Spleen (tissue), 13 donors: ENCODE measurements at places on chromosomes 5 and 9. TPM values are rescaled to one million over a fixed set of nuclear protein-coding genes. Genes with fewer than 3 reads are reported as not detected.
A peak's percentile ranks its signal among the peaks of the same experiment; 100 is the strongest.

- H3K4me1 ChIP-seq, result no peaks in the 10 kb centered on the region
- no peaks in the 10 kb centered on the region for H3K27me3 ChIP-seq
- H3K27ac ChIP-seq, result no peak overlapping the region
Measured at GRCh38 chr5:86570427-86571083, 47.2 kb upstream of the COX7C start.

DNA sequence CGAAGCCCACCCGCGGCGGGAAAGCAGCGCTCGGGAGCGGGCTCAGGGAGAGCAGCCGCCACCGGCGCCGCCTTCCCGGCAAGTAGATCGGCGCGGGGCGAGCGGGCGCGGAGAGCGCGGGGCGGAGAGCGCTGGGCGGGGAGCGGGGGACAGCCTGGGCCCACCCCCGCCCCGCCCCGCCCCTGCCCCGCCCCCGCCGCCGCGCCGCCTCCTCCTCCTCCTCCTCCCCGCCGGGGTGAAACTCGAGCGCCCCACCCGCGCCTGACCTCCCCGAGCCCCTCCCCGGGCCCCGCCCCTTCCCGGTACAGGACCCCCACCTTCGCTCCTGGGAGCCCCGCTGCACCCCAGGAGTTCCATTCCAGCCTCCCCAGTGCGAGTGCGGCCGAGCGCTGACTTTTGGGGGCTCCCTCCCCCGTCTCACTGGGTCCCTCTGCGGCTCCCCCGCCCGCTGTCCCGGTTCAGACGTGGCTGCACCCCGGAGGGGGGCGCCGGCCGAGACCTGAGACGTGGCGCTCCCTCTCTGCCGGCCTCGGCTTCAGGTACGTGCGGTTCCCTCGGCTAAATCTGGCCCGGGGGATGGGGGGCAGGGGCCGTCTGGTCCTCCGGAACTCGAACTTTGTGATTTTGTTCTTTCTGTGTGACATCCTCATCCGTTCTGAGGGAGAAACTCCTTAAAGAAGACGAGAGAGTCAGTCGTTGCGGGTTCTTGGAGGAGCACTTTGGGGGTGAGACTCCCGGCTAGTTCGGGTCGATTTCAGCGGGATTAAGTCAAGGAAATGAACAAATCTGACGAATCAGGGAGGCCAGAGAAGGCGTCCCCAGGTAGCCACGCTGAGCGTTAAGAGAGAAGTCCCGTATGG is at the start of gene SEMA5A:
SEMA5A (minus strand) TSS at position 84 of the 860 bp plus-strand sequence. CDS start 166,129 bp downstream, outside the sequence.
- H3K27ac ChIP-seq, result peak within 1 kb of the TSS; percentile 78
- H3K4me3 ChIP-seq, result peak within 1 kb of the TSS; percentile 75
- DNase-seq, result peak; percentile 79
- peaks cover 25% of the 10 kb centered on the region for H3K4me1 ChIP-seq

- H3K4me3 ChIP-seq, result no peak overlapping the region
- DNase-seq, result no peak
- H3K36me3 ChIP-seq, result no peaks in the 10 kb centered on the region
- H3K27me3 ChIP-seq, result no peaks in the 10 kb centered on the region
- no peak overlapping the region for H3K27ac ChIP-seq
Measured at GRCh38 chr5:177576169-177576568, 15.8 kb upstream of the TMED9 start.

DNA sequence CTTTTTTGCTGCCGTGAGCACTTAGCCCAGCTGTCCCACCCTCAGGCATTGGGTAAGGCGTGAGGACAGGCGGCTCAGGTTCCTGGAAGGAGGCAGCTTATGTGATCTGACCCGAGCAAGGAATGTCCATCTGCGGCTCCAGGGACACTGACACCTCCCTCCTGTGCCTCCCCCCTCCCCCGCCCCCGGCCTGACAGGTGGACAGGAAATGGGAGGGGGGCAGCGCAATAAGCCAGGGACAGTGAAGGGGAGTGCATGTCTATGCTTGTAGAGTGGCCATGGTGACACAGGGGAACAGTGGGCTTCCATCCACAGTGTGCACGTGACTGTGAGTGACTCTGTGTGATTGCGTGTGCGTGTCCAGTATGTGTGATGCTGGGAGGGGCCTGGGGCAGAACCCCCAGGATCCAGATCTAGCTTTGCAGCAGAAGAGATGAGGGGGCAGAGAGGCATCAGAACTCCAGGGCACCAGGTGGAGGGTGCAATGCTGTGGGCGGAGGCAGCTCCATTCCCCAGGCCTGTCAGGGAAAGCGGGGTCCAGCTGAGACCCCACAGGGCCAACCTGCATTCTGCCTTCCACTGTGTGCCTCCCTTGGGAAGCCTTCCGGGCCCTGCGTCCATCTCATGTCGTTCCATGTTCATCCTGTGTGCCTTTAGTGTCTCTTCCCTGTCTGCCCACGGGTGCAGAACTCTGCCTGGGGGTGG is 30.5 kb downstream of the CNTFR start:
- no peak overlapping the region for H3K4me3 ChIP-seq
- H3K4me1 ChIP-seq, result peaks cover 44% of the 10 kb centered on the region
- H3K36me3 ChIP-seq, result no peaks in the 10 kb centered on the region

DNA sequence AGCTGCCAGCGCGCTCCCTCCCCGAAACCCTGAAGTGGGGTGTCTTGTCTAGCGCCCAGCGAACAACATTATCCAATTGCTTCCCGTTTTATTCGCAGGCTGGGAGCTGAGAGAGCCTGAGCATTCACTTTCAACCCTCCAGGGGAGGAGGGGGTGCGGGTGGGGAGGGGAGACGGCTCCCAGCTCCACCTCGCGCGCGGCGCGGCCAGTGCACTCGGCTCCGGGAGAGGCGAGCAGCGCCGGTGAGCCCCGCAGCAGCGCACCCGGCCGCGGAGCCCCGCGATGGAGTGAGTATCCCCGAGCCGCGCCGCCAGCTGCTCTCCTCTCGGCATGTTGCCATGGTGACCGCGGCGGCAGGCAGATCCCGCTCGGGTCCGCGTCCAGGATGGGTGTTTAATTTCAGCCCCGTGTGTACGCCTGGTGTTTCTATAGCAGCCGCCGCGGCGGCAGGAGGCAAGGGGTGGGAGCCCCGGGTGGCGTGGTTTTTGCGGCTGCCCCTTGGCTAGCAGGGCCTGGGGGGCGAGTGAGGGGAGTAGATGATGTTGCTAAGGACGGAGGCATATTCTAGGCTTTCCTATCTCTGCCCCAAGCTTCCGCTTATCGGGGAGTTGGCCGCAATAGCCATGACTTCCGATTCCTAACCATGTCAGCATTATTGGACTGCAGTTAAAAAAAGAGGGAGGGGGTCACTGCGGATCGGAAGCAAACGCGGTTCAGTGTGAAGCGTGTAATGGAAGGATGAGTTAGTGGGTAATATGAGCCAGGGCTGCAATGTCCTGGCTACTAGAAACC is 139.2 kb upstream of the PALM2AKAP2 start:
- H3K27ac ChIP-seq, result no peak overlapping the region
- peaks cover 17% of the 10 kb centered on the region for H3K4me1 ChIP-seq
- DNase-seq, result peak; percentile 68
- H3K27me3 ChIP-seq, result peaks cover 88% of the 10 kb centered on the region
- H3K4me3 ChIP-seq, result peak overlapping the region; percentile 11
- H3K36me3 ChIP-seq, result no peaks in the 10 kb centered on the region

- H3K4me1 ChIP-seq, result peaks cover 28% of the 10 kb centered on the region
- no peaks in the 10 kb centered on the region for H3K36me3 ChIP-seq
- no peaks in the 10 kb centered on the region for H3K27me3 ChIP-seq
- H3K4me3 ChIP-seq, result peak overlapping the region; percentile 12
- H3K27ac ChIP-seq, result peak overlapping the region; percentile 80
Measured at GRCh38 chr9:4762886-4763541, 22.0 kb upstream of the AK3 start.

GRCh38 chr9:125758986-125759763 is 12.0 kb downstream of the PBX3 start:
- H3K27ac ChIP-seq, result no peak overlapping the region
- peaks cover 55% of the 10 kb centered on the region for H3K4me1 ChIP-seq
- DNase-seq, result peak; percentile 77
- peak overlapping the region; percentile 21 for H3K4me3 ChIP-seq

DNA sequence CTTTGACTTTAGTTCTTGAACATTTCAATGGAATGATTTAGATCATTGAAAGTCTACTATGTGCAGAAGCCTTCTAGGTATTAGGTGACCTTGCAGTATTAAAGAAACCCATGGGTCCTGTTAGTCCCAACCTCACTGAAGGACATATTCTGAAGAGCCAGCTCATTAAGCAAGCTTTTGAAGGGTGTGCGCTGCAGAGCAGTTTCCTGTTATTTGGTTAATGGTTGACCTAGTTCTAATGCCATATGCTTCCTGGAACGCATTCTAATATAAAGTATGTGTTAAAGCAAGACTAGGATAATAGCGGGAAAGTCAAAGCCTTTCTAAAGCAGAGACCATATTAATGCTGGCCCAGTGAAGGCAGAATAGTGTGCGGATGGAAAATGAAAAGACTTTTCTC is 20.1 kb downstream of the ZNF462 start:
- DNase-seq, result no peak
- H3K27ac ChIP-seq, result peak overlapping the region; percentile 56
- H3K36me3 ChIP-seq, result no peaks in the 10 kb centered on the region
- H3K27me3 ChIP-seq, result no peaks in the 10 kb centered on the region
- H3K4me3 ChIP-seq, result no peak overlapping the region

GRCh38 chr9:6689893-6690674 is 44.6 kb upstream of the GLDC start:
- peak overlapping the region; percentile 22 for H3K27ac ChIP-seq
- no peaks in the 10 kb centered on the region for H3K36me3 ChIP-seq
- peaks cover 41% of the 10 kb centered on the region for H3K4me1 ChIP-seq
- H3K4me3 ChIP-seq, result no peak overlapping the region
- no peaks in the 10 kb centered on the region for H3K27me3 ChIP-seq
- no peak for DNase-seq

- peak overlapping the region; percentile 86 for H3K27ac ChIP-seq
- no peaks in the 10 kb centered on the region for H3K27me3 ChIP-seq
- peaks cover 23% of the 10 kb centered on the region for H3K4me1 ChIP-seq
- H3K36me3 ChIP-seq, result no peaks in the 10 kb centered on the region
- peak overlapping the region; percentile 80 for H3K4me3 ChIP-seq
Measured at GRCh38 chr5:151757233-151758140, 944 bp downstream of the ATOX1 start.

- no peak overlapping the region for H3K27ac ChIP-seq
- H3K4me1 ChIP-seq, result peaks cover 96% of the 10 kb centered on the region
- no peak for DNase-seq
- no peak overlapping the region for H3K4me3 ChIP-seq
- H3K36me3 ChIP-seq, result no peaks in the 10 kb centered on the region
Measured at GRCh38 chr9:78005231-78006002, 26.2 kb downstream of the GNAQ start.

GRCh38 chr5:82799361-82800077 is 277.7 kb downstream of the TMEM167A start:
- H3K4me1 ChIP-seq, result no peaks in the 10 kb centered on the region
- no peak overlapping the region for H3K27ac ChIP-seq
- H3K4me3 ChIP-seq, result no peak overlapping the region
- H3K36me3 ChIP-seq, result no peaks in the 10 kb centered on the region
- DNase-seq, result no peak

GRCh38 chr9:89603767-89604665 is 796 bp upstream of the GADD45G start:
- DNase-seq, result peak; percentile 86
- no peak overlapping the region for H3K27ac ChIP-seq
- H3K27me3 ChIP-seq, result no peaks in the 10 kb centered on the region
- H3K4me3 ChIP-seq, result peak overlapping the region; percentile 47
- H3K36me3 ChIP-seq, result no peaks in the 10 kb centered on the region
- H3K4me1 ChIP-seq, result peaks cover 35% of the 10 kb centered on the region

- DNase-seq, result peak; percentile 84
- H3K27me3 ChIP-seq, result no peaks in the 10 kb centered on the region
- H3K4me3 ChIP-seq, result no peak overlapping the region
- peaks cover 65% of the 10 kb centered on the region for H3K36me3 ChIP-seq
- H3K4me1 ChIP-seq, result peaks cover 60% of the 10 kb centered on the region
Measured at GRCh38 chr9:35696520-35697215, 6.9 kb upstream of the TPM2 start.

DNA sequence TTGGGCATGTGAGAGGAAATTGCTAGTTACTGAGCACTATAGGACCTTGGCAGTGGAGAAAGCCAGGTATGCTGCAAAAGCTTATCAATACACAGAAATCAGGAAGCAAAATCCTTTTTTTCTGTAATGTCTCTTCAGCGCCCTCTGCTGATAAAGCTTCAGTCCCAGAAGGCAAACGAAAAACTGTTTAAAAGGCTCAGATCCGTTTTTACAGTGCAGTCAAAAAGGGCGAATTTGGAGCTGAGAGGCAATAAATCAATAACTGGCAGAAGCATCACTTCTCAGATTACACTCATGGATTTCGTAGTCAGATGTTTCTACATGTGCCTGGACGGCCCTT is 1.1 kb upstream of the MAN2A1 start:
- DNase-seq, result no peak
- H3K4me1 ChIP-seq, result peaks cover 27% of the 10 kb centered on the region
- no peaks in the 10 kb centered on the region for H3K27me3 ChIP-seq
- peak overlapping the region; percentile 97 for H3K4me3 ChIP-seq
- H3K36me3 ChIP-seq, result no peaks in the 10 kb centered on the region
- H3K27ac ChIP-seq, result peak overlapping the region; percentile 98

GRCh38 chr9:117718701-117719100 is 14.5 kb downstream of the TLR4 start:
- H3K4me3 ChIP-seq, result no peak overlapping the region
- H3K27me3 ChIP-seq, result no peaks in the 10 kb centered on the region
- DNase-seq, result no peak
- peaks cover 87% of the 10 kb centered on the region for H3K4me1 ChIP-seq
- no peaks in the 10 kb centered on the region for H3K36me3 ChIP-seq

The PDE6A gene
- total RNA-seq, result not detected

The IFNA13 gene
- total RNA-seq, result 1.7 TPM

The POU5F2 gene
- total RNA-seq, result 8.5 TPM

The PLAC8L1 gene
- not detected for total RNA-seq

The SOWAHA gene
- total RNA-seq, result not detected

The MARCHF3 gene
- 12.9 TPM for total RNA-seq

The DCAF12 gene
- total RNA-seq, result 36.5 TPM

The C9orf50 gene
- total RNA-seq, result not detected

The SLC36A2 gene
- total RNA-seq, result not detected
